C1 segment of cervical spinal cord (tissue), 14 donors: ENCODE measurements at places on chromosomes 1 and 21.

DNA sequence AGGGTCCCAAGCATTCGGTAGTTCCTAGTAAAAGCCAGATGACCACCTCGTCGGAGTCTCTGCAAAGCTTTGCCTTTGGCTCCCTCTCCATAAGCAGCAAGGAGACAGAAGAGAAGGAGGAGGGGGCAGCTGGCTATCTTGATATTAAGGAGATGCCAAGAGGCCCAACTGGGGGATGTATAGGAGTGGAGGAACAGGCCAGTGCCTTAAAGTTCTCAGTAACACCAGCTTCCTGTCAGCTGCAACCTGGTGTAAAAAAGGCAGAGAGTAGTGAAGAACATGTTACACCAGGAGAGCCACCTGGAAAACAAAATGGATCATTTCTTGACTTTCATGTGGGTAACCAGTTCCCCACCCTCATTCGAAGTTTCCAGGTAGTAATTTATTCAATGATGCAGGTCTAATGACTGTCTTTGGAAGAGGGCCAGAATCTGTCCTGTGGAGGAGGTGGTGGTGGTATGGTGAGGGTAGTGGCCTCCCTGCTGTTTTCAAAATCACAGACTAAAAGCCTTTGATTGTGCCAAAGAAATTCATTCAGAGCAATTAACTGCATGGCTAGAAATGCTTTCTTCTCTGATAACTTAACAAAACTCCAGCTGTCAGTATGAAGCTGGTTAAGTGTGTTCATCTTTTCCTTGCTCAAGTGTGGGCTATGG is 27.3 kb downstream of the TMEM200B start:
- DNase-seq: no peak

DNA sequence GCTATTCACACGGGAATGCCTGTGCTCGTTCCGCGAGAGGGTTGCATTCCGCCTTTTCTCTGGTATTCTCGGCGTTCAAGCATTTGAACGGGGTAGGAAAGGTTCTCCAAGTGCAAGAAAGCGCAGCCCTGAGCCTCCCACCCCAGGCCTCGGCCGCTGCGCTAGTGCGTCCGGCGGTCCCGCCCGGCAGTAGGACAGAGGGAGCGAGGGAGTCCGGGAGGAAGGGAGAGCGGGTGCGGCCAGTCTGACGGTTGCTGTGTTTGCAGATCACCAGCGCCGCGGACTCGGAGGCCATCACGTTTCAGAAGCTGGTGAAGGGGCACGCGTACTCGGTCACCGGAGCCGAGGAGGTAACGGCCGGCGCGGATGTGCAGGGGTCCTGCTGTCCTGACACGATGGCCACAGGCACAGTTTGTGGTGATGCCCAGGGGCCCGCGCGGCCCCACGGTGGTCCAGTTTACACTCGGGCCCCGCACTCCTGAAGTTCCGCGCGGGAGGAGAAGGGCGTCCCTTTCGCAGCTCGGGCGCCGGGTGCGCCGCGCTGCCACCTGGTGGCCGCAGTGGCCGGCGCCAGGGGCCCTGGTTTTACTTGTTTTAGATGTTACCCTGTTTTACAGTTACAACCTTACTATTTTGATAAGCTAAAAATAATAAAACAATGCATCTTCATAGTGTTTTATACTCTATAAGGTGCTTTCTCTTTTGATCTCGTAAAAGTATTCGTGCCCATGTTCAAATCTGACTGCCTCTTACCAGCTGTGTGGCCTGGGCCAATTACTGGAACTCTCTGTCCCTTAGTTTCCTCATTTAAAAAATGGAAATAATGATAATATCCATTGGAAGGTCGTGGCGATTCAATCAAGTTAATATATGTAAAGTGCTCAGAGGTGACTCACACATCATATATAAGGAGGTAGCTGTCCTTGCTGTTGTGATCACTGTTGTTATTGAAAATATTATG is 36.7 kb downstream of the CAPN2 start:
- DNase-seq: no peak

GRCh38 chr1:42576935-42577334 is 81.3 kb upstream of the PPIH start:
- DNase-seq: no peak

- DNase-seq: no peak
These were observed 133.8 kb downstream of the CAMTA1 start for GRCh38 chr1:6918925-6919511.

DNA sequence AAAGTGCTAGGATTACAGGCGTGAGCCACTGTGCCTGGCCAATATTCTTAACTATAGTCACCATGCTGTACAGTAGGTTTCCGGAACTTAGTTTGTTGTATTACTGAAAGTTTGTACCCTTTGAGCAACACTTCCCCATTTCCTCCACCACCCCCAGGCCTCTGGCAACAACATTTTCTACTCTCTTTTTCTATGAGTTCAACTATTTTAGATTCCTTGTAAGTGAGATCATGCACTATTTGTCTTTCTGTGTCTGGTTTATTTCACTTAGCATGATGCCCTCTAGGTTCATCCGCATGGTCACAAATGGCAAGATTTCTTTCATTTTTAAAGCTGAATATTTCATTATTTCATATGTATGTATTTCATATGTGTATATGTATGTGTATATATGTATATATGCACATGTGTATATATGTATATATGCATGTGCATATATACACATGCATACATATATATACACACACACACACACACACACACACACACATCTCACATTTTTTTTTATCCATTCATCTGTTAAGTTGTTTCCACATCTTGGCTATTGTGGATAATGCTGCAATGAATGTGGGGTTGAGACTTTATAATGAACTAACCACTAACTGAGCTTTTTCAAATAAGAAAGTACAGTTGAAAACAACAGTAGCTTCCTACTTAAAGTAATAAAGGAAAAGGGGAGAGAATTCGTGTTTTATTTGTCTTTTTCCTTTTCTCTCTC is 256.8 kb upstream of the C1orf105 start:
- no peak for DNase-seq

GRCh38 chr1:3828391-3828790 is 28.6 kb downstream of the CEP104 start:
- no peak for DNase-seq

DNA sequence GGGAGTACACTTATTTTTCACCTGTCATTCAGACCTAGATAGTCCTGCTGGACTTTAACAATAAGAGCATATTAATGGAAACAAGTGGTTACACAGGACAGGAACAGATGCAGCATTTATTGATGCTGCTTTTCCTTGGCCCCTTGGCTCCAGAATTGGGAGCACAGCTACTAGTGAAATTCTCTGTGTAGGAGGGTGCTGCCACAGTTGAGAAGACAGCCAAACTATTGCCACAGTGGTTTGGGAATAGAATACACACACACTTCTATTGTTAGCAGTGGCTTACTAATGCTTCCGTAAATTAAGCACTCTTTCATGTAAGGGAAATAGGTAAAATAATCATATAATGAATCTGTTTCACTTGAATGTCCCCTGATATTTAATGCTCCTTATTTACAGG is 105.3 kb upstream of the TENT5C start:
- no peak for DNase-seq

DNA sequence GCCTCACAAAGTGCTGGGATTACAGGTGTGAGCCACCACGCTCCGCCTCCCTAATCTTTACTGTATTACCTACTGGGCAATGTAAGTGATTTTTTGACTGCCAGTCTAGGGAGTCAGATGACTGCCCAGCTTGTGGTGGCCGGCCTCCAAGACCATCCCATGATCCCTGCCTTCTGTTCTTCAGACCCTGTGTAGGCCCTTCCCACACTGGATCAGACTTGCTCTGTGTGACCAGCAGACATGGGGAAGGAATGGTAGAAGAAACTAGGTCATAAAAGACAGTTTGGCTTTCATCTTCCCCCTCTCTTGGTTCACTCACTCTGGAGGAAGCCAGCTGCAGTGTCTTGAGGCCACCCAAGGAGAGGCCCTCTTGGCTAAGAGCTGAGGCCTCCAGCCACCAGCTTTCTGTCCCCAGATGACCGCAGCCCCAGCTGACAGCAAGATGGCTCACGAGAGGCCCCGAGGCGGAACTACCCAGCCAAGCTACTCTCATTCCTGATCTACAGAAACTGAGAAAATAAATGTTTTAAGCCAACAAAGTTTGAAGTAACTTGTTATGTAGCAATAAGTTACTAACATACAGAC is 14.5 kb upstream of the CBR3 start:
- no peak for DNase-seq

GRCh38 chr1:204322339-204322868 is 37.3 kb downstream of the PLEKHA6 start:
- no peak for DNase-seq

DNA sequence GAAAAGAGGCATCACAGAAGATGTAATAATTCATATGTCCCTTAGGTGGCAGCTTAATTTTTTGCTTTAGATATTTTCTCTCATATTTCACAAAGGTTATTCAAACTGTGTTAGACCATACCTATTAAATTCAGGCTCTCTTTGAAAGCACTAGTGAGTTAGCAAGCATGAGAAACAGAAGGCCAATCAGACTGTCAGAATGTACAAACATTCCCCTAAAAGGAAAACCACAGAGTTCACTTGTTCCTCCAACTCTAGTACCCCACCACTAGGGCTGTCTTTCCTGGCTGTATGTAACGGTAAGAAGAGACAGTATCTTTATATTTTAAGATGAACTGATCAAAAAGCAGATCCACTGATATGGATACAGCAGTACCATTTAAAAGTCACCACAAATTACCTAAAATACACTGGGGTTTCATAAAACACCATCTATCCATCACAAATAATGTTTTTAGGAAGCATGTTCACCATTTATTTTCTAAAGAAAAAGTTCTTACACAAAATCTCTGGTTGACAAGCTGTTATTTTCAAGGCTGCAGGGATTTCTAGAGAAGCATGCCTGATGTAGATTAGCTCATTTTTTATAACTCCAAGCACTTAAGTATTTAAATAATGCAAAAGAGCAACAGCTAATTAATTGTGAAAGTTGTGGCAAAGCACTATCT is 1.8 kb downstream of the ARPC5 start:
- no peak for DNase-seq

DNA sequence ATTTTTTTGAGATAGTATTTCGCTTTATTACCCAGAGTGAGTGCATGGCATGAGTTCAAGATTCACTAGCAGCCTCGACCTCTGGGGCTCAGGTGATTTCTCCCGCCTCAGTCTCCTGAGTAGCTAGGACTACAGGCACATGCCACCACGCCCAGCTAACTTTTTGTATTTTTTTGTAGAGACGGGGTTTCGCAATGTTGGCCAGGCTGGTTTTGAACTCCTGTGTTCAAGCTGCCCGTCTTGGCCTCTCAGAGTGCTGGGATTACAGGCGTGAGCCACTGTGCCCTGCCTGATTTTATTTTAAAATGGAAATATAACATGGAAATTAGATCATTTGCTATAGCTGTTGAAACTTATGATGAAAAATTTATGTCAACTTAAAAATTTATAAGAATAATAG is 30.1 kb downstream of the RTCA start:
- DNase-seq: no peak

DNA sequence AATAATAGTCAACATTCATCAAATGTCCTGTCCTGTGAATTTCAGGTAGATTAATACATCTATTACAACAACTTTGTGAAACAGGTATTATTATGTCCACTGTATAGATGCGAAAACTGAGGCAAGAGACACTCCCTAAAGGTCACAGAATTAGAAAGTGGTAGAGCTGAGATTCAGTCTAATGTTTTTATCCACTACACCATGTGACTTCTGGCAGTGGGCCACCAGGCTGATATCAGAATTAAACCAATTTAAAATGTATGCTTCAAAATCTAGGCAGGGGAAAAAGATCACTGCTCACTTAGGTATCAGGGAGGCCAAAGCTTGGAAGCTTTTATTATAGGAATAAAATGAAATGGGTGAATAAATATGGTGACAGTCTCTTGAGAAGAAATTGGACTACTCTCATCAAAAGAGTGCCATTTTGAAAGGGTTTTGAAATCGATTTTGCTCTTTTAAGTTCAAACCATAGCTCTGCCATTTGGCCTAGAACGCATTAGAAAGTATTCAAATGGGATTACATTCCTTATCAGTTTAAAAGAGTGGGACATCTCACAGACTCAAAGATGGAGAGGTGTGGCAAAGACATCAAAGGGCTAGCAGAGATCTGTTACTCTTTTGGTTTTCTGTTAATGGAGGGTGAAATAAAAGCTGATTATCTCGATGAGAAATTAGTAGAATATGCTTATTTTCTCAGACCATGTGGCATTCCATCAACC is 1.9 kb downstream of the DDAH1 start:
- no peak for DNase-seq

GRCh38 chr1:42937836-42938644 is 20.6 kb downstream of the SLC2A1 start:
- DNase-seq: no peak

DNA sequence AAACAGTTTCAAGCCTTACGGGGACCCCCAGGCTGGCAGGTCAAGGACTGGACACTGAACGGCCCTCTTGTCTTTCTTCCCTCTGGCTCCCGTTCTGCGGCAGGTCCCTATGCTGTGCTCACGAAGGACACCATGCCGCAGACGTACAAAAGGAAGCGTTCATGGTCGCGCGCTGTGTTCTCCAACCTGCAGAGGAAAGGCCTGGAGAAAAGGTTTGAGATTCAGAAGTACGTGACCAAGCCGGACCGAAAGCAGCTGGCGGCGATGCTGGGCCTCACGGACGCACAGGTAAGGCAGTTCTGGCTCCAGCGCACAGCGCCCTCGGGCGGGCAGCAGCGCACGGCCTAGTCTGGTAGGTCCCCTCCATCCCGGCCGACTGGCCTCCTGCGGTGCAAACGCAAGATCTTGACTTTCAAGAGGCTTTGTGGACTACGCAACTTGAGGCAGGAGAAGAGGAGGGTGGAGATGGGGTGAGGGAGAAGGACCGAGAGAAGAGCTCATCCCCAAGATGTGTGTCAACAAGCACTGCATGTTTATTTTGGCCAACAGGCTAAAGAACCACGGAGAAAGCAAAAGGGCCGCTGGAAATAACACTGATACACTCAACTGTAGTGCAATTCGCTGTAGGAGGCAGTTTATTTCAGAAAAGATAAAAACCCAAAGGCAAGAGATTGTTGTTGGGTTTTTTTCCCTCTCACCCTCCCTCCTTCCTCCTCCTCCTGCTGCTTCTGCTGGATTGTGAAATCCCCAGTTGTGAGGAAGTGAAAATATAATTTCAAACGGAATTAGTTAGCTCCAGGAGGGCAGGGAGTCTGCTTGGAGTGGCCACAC is 3.0 kb downstream of the HLX start:
- no peak for DNase-seq

- DNase-seq: no peak
These were observed 29.3 kb upstream of the BCAS2 start for GRCh38 chr1:114610546-114611245.

DNA sequence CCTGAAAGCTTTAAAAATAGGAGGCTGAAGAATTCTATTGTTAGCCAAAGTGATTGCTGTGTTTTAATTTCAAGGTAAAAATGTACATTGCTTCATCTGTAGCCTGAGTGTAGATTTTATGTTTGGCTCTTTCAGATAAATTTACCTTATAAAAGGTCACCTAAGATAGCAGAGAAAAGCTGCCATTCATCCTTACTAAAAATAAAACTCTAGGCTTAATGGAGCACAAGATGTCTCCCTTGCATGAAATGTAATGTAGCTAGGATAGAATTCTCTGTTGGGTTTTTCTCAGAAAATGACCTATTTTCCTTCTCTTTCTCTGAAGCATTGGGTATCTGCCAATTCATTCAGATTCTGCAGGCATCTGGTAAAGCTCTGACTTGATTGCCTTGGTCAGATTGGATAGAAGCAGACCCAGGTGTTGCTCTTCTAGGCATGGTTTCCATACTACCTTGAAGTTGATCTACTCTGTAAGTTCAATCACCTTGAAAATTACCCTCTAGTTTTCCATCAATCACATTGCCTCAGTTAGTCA is 176.6 kb upstream of the GORAB start:
- DNase-seq: no peak
